ENCODE measurements at places on chromosomes 11 and 22.

DNA sequence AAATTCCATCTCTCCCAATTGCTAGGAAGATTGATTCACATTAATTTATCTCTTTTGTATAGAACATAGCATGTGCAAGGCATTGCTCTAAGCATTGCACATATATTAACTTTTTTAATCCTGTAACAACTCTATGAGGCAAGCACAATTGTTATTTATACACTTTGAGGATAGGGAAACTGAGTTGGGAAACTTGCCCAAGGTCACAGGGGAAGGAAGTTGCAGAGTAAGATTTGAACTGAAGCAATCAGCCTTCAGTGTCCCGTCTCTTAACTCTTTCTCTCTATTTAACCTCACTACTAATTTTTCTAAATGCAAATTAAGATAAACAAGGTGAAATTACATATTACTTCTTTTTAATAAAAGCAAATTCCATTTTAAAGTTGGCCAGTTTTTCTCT is 22.2 kb downstream of the OR56B4 start:
- no peak for DNase-seq

GRCh38 chr11:16935518-16936302 is 78.5 kb downstream of the PLEKHA7 start:
- DNase-seq: no peak

GRCh38 chr11:15816260-15816871 is 540.0 kb downstream of the SOX6 start:
- DNase-seq: no peak

GRCh38 chr22:42077486-42078125 is 1.9 kb upstream of the SMDT1 start:
- no peak for DNase-seq

GRCh38 chr11:72423840-72424239 is 10.5 kb downstream of the CLPB start:
- DNase-seq: no peak

DNA sequence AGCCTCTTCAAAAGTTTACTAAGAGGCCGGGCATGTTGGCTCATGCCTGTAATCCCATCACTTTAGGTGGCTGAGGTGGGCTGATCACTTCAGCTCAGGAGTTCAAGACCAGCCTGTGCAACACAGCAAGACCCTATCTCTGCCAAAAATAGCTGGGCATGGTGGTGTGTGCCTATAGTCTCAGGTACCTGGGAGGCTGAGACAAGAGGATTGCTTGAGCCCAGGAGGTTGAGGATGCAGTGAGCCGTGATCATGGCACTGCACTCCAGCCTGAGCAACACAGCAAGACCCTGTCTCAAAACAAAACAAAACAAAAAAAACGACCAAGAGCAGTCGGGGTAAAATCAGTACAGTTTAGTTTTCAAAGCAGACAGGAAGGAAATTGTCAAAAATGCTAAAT is 4.7 kb upstream of the ADSL start:
- no peak for DNase-seq

- no peak for DNase-seq
Observed at GRCh38 chr22:48950151-48950915, 877.3 kb downstream of the BRD1 start.

GRCh38 chr11:44903035-44903434 is 47.6 kb downstream of the TP53I11 start:
- DNase-seq: no peak

GRCh38 chr22:50319503-50319951 is 7.3 kb downstream of the DENND6B start:
- no peak for DNase-seq

DNA sequence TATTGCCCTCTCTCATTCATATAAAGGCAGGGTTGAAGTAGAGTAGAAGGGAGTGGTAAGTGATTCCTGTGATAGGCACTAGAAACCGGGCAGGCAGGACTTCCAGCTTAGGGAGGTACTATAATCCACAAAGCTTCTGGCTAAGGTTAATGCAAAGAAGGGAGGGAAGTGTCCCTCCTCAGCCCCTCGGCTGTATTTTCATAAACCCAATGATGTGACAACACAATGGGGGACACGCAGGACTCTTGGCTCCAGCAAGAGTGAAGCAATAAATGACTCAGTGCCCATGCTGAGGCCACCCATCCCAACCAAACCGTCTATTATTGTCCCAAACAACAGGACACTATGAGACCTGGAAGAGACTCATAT is 90.7 kb downstream of the ETS1 start:
- no peak for DNase-seq

GRCh38 chr22:22710719-22711531 is 66.5 kb downstream of the GGTLC2 start:
- peak; percentile 32 for DNase-seq
